Left colon (tissue), 2 donors: ENCODE measurements at places on chromosomes 1 and 21. TPM values are rescaled to one million over a fixed set of nuclear protein-coding genes. Genes with fewer than 3 reads are reported as not detected.

The RGS13 gene
- 1.2 TPM for total RNA-seq

The AVPR1B gene
- 0.89 TPM for total RNA-seq

The ZNF684 gene
- total RNA-seq = 8.3 TPM

The KIF2C gene
- total RNA-seq = 2.6 TPM

The FCMR gene
- total RNA-seq = 1.6 TPM

GRCh38 chr1:107941531-107941930 lies 23.4 kb downstream of the VAV3 start:
- DNase-seq = no peak

- no peak for DNase-seq
Measured at GRCh38 chr1:231121533-231121932, 40.3 kb upstream of the TRIM67 start.

- DNase-seq = no peak
Measured at GRCh38 chr1:220239966-220240365, 32.3 kb downstream of the RAB3GAP2 start.

- no peak for DNase-seq
Measured at GRCh38 chr1:6861075-6861724, 75.9 kb downstream of the CAMTA1 start.

- no peak for DNase-seq
Measured at GRCh38 chr1:98288494-98288893, 367.7 kb upstream of the DPYD start.

GRCh38 chr1:96309783-96310182 lies 411.8 kb upstream of the PTBP2 start:
- no peak for DNase-seq

DNA sequence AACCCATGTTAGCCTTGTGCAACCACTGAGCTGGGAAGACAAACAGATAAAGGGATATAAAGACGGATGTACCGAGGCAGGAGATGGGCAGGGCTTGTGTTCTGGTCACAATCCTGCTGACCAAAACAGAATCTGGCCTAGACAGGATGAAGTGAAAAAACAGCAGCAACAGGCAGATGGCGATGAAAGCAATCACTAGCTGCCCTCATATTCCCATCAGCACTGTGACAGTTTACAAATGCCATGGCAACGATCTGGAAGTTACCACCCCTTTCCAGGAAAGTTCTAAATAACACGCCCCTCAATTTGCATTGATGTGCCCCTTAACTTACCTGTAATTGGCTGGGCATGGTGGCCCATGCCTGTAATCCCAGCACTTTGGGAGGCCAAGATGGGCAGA lies 40.6 kb upstream of the CD46 start:
- DNase-seq = no peak

DNA sequence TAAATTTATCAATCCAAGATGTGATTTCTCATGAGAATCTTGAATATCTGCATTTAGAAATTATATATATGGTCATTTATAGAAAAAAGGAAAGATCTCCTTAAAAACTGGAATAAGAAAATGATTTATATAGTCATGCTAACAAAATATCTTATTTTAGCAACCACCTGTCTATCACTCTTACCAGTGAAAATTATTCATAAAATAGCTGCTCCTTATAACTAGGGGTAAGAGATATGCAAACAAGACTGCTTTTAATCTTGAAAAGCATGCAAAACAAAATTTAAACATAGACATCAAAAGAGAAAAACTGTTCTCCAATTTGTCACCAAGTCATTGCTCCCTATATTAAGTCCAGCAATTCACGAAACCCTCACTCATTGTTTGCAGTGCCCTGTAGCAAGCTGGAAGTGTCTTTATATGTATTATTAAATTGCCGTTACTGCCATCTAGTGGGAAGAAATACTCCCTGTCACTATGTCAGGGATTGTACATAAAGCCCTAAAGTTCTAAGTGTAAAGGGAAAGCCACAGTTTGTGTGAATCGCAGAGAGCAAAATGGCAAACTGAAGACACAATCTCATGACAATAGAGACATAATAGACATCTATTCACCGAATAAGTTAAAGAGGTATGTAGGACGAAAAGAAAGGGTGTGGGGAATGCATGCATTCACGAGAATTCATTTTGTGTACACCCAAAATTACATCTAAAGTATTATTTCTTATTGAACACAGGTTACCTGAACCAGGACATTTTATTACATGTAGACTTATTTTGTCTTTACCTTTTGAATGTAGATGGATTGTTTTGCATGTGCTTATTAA lies 600.5 kb downstream of the USP25 start:
- no peak for DNase-seq

- DNase-seq = no peak
Measured at GRCh38 chr1:40382108-40382460, 8.6 kb downstream of the SMAP2 start.
